ENCODE measurements at places on chromosomes 1 and 21.
A peak's percentile ranks its signal among the peaks of the same experiment; 100 is the strongest.

- peak; percentile 54 for DNase-seq
Measured at GRCh38 chr1:183180218-183180617, 5.8 kb upstream of the LAMC2 start.

- peak; percentile 85 for DNase-seq
Measured at GRCh38 chr1:52665006-52665941, 32.3 kb downstream of the SHISAL2A start.

DNA sequence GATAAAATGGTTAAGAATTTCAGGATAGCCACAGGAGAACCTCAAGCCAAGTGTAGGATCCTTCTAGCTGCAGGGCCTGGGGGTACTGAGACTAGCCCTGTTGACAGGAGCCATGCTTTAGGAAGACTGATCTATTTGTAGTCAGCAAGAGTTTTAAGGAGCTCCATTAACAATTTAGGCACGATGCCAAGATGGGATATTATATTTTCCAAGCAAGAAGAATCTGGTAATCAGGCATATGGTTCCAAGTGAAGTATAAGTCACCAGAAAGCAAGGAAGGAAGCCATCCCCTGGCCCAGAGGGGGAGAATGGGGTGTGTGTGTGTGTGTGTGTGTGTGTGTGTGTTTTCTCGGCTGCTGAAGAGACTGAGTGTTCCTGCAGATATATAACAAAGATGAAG lies 7.0 kb downstream of the IFNAR2 start:
- no peak for DNase-seq

- no peak for DNase-seq
Measured at GRCh38 chr21:34517491-34518245, 5.7 kb upstream of the KCNE1 start.

GRCh38 chr1:185419718-185420117 lies 102.7 kb upstream of the IVNS1ABP start:
- no peak for DNase-seq

DNA sequence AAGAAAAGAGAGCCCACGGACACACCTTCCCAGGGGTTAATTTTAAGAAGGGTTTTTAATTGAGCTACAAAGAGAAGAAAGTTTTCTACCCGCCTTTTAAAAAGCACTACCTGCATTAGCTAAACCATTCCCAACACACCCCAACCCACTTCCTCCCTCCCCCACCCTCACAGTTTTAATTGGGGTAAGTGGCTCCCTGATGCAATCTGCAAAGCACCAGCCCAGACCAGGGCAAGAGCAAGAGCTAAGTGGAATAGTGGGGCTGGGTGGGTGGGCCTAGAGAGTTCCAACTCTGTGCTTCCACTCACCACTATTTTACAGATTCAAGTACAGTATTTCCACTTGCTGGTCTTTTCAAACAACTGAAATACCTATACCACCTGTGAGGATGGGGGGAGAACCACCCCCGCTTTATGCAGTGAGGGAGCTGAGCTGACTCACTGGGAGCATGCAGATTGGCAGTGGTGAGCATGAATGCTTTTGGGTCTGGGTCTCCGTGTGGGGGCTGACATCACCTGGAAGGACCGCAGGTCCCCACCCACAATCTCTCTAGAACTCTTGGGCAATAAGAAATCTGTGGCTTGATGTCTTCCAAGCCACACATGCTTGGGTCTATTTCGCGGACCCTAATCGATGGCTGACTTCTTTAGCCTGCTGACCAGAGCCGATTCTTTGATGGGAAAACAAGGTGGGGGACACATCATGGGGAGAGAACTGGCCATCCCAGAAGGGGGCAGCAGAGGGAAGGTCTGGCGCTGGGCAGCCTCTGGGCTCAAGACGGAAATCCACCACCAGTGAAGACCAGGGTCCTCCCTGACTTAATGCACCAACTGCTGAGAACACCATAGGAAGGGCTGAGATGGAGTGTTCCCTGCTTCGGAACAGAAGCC lies 95.5 kb downstream of the SSBP3 start:
- no peak for DNase-seq

DNA sequence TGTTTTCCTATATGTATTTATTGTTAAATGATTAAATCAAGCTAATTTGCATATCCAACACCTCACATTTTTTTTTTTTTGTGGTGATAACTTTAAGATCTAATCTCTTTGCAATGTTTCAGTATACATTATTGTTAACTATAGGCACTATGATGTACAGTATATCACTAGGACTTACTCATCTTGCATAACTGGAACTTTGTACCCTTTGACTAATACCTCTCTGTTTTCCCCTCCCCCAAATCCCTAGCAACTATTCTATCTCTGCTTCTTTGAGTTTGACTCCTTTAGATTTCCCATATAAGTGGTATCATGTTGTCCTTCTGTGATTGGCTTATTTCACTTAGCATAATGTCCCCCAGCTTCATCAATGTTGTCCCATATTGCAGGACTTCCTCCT lies 9.7 kb upstream of the C1orf53 start:
- no peak for DNase-seq

DNA sequence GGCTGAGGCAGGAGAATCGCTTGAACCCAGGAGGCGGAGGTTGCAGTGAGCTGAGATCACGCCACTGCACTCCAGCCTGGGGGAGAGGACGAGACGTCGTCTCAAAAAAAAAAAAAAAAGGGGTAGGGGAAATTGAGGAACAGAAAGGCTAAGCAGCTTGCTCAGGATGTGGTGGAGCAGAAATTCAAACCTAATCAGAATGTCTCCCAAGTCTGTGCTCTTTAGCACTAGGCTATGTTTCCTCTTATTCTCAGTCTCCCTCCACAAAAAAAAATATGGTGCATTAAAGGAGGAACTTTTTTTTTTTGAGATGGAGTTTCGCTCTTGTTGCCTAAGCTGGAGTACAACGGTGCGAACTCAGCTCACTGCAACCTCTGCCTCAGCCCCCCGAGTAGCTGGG lies 114.2 kb downstream of the SLC16A1 start:
- no peak for DNase-seq
